T-helper 2 cell treated with Interferon-gamma antibody and Interleukin-4, amounts not matched to agents 5 μg/mL and 100 μg/mL, for 36 hours (primary cell): ENCODE measurements at places on chromosomes 7 and 10.

- peaks cover 15% of the 10 kb centered on the region for H3K36me3 ChIP-seq
- H3K4me3 ChIP-seq: no peak overlapping the region
- H3K27me3 ChIP-seq: no peaks in the 10 kb centered on the region
- no peak overlapping the region for H3K27ac ChIP-seq
- H3K4me1 ChIP-seq: no peaks in the 10 kb centered on the region
Measured at GRCh38 chr10:49830016-49830415, 67.9 kb upstream of the OGDHL start.

- H3K4me3 ChIP-seq: no peak overlapping the region
- H3K4me1 ChIP-seq: peaks cover 29% of the 10 kb centered on the region
- H3K36me3 ChIP-seq: peaks cover 70% of the 10 kb centered on the region
- no peak for DNase-seq
- no peak overlapping the region for H3K27ac ChIP-seq
- H3K27me3 ChIP-seq: no peaks in the 10 kb centered on the region
Measured at GRCh38 chr10:114483575-114483974, 79.3 kb upstream of the AFAP1L2 start.

GRCh38 chr10:18868919-18869318 lies 179.7 kb upstream of the MALRD1 start:
- H3K4me3 ChIP-seq: no peak overlapping the region
- H3K36me3 ChIP-seq: no peaks in the 10 kb centered on the region
- no peak for DNase-seq

- H3K4me3 ChIP-seq: no peak overlapping the region
- H3K27ac ChIP-seq: no peak overlapping the region
- H3K27me3 ChIP-seq: no peaks in the 10 kb centered on the region
- H3K36me3 ChIP-seq: peaks cover 12% of the 10 kb centered on the region
- peaks cover 9% of the 10 kb centered on the region for H3K4me1 ChIP-seq
- no peak for DNase-seq
Measured at GRCh38 chr7:1537535-1538412, 7.3 kb downstream of the MAFK start.

DNA sequence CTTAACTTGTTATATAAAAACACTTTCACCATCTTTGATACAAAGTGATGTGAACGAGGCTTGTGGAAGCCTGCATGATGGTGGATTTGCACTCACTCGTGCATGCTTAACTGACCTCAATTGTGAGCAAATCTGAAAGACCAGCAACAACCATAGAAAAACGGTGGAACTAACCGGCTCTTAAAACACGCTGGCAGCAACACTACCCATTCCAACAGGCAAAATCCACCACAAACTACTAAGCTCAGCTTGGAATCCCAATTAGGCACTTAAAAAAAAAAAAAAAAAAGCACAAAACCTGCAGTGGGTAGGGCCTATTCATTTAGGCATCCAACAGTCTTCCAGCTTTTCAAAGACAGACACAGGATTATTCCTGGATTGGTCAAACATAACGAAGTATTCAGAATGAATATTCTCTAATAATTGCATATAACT lies 1.8 kb downstream of the GDI2 start:
- H3K27ac ChIP-seq: peak overlapping the region; percentile 53
- H3K4me1 ChIP-seq: peaks cover 50% of the 10 kb centered on the region
- H3K36me3 ChIP-seq: peaks cover 30% of the 10 kb centered on the region
- peak overlapping the region; percentile 96 for H3K4me3 ChIP-seq

DNA sequence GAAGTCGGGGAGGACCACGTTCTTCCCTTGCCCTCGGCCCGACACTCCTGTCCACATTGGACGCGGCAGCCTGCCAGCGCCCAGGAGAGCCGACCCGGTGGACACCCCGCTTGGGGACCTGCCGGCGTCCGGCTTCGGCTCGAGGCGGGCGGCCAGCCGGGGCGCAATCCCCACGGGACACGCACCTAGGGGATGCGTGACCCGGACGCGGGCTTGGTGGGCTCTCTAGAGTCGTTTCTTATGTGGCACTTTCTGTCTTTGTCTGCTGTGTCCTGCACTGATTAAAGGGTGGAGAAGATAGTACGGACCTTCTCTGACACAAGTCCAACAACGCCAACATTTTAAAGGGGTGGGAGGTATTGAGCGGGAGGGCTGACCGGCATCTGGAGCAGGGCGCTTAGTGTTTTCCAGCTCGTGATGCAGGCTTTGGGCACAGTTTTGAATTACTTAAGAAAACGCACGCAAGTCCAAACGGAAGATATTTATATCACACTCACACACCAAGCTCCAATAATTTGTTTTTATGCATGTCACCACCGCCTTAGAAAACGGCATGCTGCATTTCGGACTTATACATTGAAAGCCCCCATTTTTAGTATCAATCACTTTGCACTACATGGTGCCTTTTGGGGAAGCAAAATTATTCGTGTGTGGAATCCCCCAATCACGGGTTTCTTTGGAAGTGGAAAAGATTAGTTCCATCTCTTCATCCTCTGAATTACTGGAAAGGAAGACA lies 3.9 kb upstream of the SPAG6 start:
- peak overlapping the region; percentile 67 for H3K27ac ChIP-seq
- H3K4me1 ChIP-seq: peaks cover 45% of the 10 kb centered on the region
- peaks cover 85% of the 10 kb centered on the region for H3K27me3 ChIP-seq
- H3K4me3 ChIP-seq: peak overlapping the region; percentile 77
- DNase-seq: no peak
- H3K36me3 ChIP-seq: peaks cover 5% of the 10 kb centered on the region

- no peaks in the 10 kb centered on the region for H3K4me1 ChIP-seq
- no peak for DNase-seq
- H3K27me3 ChIP-seq: no peaks in the 10 kb centered on the region
- H3K27ac ChIP-seq: no peak overlapping the region
- no peaks in the 10 kb centered on the region for H3K36me3 ChIP-seq
Measured at GRCh38 chr10:2759233-2759632, 308.1 kb upstream of the PFKP start.

DNA sequence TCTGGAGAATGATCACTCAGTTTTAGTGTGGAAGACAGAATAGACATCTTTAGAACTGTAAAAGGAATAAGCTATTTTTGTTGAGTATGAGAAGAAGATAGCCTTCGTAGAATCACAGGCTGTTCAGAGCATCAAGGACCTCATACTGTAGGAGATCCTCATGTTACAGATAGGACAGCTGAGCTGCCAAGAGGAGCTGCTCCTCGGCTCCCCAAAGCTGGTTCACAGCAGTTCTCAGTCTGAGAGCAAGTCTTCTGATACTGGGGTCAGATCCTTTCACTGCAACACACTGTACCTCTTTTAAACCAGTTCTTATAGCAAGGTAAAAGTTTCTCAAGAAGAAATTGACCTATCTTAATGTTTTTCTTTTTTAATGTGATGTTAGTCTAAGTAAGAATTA lies 17.1 kb downstream of the CCNY start:
- H3K4me3 ChIP-seq: no peak overlapping the region
- H3K36me3 ChIP-seq: peaks cover 1% of the 10 kb centered on the region
- no peaks in the 10 kb centered on the region for H3K27me3 ChIP-seq
- no peak for DNase-seq
- peaks cover 59% of the 10 kb centered on the region for H3K4me1 ChIP-seq
- no peak overlapping the region for H3K27ac ChIP-seq

DNA sequence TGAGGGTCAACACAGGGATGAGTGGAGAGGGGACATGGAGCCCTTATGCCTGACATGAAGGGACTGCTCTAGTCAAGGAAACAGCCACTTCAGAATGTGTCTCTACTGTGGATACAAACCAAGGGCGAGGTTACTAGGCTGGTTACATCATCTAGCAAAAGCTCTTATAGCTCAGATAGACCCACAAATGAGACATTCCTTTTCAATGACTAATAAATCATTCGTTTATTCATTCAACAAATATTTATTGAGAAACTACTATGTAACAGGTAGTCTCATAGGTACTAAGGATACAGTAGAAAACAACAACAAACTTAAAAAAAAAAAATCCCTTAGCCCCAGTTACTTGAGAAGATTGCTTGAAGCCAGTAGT lies 219.5 kb downstream of the KIAA1217 start:
- H3K27ac ChIP-seq: no peak overlapping the region
- no peak for DNase-seq
- no peaks in the 10 kb centered on the region for H3K36me3 ChIP-seq
- H3K4me1 ChIP-seq: no peaks in the 10 kb centered on the region
- H3K27me3 ChIP-seq: no peaks in the 10 kb centered on the region

GRCh38 chr10:69860271-69860670 lies 58.6 kb downstream of the COL13A1 start:
- peaks cover 2% of the 10 kb centered on the region for H3K27me3 ChIP-seq
- DNase-seq: no peak
- H3K4me1 ChIP-seq: peaks cover 20% of the 10 kb centered on the region

DNA sequence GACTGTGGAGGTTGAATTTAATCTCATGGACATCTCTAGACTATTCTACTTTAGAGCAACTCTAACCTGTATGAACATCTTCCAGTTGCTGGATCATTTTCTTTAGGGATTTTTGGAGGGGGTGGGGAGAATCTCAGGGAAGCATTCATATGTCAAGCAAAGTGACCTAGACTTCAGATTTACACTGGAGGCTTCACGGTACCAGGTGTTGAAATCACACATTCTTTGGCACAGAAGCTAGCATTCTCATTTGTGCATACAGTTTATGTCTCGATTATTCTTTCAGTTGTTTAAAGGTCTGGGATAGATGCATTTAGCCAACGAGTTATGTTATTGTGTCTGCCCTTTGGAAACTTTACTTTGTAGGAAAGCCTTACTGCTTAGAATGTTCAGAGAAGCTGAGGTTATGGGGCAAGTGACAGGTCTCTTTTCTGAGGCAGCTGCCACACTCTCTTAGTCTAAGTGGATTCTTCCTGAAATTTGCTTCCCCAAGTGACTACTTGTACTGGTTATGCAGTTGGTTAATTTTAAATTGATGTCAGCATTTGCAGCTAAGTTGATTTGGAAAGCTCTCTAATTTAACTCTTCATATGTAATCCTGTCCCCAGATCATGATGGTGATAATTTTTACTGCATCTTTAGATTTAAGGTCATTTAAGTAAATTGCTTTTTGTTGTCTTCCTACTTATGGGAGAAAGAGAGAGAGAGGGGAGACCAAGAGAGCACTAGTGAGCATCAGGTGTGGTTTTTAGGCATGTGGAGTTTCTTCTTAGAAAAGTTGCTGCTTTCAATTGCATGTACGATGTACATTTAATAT lies 153.8 kb downstream of the PRKG1 start:
- DNase-seq: no peak
- H3K27ac ChIP-seq: no peak overlapping the region
- H3K27me3 ChIP-seq: no peaks in the 10 kb centered on the region
- no peaks in the 10 kb centered on the region for H3K4me1 ChIP-seq
- H3K36me3 ChIP-seq: no peaks in the 10 kb centered on the region

- H3K27ac ChIP-seq: no peak overlapping the region
- DNase-seq: no peak
- peaks cover 39% of the 10 kb centered on the region for H3K4me1 ChIP-seq
- H3K27me3 ChIP-seq: no peaks in the 10 kb centered on the region
- peaks cover 15% of the 10 kb centered on the region for H3K36me3 ChIP-seq
- no peak overlapping the region for H3K4me3 ChIP-seq
Measured at GRCh38 chr7:137937202-137937560, 64.7 kb downstream of the CREB3L2 start.

DNA sequence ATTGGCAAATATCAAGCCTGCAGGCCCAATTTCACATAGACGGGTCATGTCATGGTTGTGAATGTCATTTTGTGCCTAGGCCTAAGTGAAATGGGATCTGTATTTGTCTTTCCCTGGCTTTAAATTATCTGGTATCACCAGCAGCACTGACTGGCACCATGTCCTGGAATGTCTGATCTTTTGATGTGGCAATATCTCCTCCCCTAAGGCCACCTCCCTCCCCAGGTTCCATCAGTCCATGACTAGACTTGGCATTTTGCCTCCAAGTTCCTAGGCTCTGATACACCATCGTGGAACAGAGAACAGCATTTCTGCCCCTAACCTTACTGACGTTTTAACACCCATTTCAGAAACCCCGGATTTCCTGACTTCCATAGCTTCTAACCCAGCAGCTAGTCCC lies 513.9 kb downstream of the GALNT17 start:
- no peak overlapping the region for H3K4me3 ChIP-seq
- no peaks in the 10 kb centered on the region for H3K27me3 ChIP-seq
- H3K4me1 ChIP-seq: no peaks in the 10 kb centered on the region
- no peak overlapping the region for H3K27ac ChIP-seq

GRCh38 chr10:114541081-114541796 lies 116.8 kb downstream of the ABLIM1 start:
- H3K4me3 ChIP-seq: peak overlapping the region; percentile 82
- peak overlapping the region; percentile 100 for H3K27ac ChIP-seq
- H3K4me1 ChIP-seq: peaks cover 83% of the 10 kb centered on the region
- peak; percentile 82 for DNase-seq
- peaks cover 3% of the 10 kb centered on the region for H3K36me3 ChIP-seq

DNA sequence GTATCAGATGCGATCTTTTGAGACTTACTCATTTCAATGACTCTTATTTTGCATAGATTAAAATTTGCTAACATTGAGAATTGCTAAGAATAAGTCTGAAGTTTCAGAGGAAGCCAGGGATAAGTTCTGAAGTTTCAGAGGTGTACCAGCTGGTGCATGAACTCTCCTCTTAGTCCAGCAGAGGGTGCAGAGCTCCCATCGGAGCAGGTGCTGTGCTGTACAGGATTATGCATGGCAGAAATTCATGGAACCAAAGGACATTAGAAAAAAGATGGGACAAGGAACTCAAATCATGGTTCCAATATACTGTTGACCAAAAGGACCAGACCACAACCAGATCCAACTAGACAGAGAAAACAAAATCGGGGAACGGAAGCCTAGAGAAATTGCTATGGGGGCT lies 41.9 kb downstream of the MGAM2 start:
- no peak overlapping the region for H3K4me3 ChIP-seq
- H3K27me3 ChIP-seq: peaks cover 20% of the 10 kb centered on the region
- no peaks in the 10 kb centered on the region for H3K36me3 ChIP-seq
- peaks cover 3% of the 10 kb centered on the region for H3K4me1 ChIP-seq
- DNase-seq: no peak
- H3K27ac ChIP-seq: no peak overlapping the region

DNA sequence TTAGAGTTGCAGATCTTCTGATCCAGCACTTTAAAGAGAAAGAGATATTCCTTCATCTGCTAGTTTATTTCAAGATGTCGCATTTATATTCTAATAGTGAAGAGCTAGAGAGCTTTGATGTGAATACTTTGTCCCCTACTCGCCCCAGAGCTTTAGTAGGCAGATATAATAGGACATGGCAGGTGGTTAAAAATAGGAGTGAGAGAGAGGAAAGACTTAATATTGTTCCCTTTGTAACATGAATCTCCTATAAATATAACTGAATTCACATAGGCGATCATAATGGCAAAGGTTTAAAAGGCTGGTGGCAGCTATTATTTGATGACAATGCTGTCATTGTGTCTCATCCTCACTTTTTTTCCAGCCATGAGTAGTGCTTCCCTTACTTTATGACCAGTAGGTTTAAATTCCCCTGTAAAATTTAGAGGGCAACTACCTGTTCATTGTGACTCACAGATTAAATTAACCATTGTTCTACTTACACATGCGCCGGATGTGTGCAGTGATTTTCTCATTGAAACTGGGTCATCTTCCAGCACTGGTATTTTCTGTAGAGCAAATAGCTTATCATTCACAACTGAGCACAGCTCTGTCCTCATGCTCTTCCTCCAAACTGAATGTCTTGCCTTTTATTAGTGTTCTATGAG lies 906.7 kb upstream of the CELF2 start:
- H3K27me3 ChIP-seq: no peaks in the 10 kb centered on the region
- no peak for DNase-seq
- no peak overlapping the region for H3K4me3 ChIP-seq
- H3K36me3 ChIP-seq: no peaks in the 10 kb centered on the region
